ENCODE measurements at places on chromosomes 3 and 15.

DNA sequence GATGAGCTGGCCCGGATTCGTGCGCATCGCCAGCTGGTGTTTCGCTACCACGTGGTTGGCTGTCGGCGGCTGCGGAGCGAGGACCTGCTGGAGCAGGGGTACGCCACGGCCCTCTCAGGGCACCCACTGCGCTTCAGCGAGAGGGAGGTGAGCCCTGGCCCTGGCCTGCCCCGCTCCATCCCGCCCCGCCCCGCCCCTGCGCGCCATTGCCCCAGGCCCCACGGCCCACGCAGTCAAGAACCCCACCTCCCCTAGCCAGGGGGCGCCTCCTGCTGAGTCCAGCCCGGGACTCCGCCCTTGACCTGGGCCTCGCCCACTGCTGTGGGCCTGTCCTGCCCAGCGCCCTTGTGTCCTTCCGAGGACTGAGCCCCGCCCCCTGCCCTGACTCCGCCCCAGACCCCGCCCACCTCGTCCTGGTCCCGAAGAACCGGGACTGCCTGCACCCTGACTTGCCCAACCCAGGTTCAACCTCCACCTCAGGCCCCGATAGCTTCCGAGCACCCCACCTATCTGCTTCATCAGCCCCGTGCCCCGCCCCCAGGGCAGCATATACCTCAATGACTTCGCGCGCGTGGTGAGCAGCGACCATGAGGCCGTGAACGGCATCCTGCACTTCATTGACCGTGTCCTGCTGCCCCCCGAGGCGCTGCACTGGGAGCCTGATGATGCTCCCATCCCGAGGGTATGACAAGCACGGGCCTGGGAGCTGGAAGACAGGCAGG is 14.8 kb downstream of the NT5DC2 start:
- DNase-seq = no peak

DNA sequence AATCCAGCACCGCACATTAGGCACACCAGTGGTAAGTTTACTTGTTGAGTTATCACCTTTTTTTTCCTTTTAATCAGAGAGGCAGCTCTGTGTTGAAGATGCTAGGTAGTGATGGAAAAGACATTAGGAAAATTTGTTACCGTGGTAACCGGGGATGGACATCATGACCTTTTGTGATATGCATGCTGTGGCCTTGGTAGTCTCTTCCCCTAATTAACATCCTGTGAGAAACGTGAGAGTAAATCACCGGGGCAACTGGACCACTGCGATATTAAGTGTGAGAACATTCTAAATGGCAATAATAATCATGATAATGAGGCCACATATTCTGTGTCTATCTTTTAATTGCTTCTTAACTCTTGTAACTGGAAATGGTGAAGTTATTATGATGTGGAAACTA is 362.0 kb downstream of the CACNA2D3 start:
- DNase-seq = no peak

DNA sequence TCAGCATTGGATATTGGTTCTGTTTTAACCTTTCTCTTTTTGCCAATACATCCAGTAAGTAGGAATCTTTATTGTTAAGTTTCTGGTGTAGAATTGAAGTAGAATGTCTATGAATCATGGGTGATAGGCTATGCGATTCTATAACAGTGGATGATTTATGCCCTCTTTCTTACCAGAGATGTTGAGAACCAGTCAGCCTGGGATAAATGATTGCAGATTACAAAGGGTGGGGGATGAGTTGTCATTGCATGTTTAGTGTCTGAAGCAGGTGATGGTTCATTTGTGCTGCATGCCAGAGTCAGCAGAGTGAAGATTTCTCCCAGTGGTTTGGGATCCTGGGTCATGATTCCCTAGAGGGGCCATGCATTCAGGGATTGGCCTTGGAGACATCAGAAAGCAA is 14.3 kb downstream of the RETNLB start:
- DNase-seq = no peak

DNA sequence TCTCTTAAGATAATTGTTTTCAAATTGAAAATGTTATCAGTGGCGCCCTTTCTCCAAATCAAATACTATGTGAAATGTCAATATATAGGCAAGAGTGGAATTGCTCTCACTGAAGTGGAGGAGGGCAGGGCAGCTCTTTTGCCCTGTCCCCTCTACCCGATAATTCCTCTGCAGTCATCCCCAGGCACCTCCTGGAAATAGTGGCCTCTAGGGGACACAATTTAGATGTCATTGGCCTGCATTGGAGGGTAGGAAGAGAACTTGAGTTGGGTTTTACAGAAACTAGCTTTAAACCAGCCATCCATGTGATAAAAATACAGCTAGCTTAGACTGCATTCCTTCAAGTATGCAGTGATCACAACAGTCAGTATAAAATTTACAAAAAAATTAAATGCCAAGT is 288.9 kb downstream of the EDEM1 start:
- no peak for DNase-seq

DNA sequence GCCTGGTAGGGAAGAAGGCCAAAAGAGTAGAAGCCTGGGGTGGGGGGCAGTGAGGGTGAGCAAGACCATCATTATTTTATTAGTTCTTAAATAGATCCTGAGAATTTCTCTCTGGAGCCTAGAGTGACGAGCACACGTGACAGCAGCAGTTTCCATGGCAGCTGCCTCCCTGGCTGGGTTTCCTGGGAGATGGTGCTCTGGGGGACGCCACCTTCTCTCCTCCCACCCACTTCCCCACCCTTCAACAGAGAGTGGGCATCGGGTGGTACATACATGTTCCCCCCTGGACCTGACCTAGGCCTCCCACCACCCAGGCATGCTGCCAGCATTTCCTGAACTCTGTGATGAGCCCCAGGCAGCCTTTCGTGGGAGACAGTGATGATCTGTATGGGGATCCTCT is 12.9 kb downstream of the CELF6 start:
- no peak for DNase-seq

DNA sequence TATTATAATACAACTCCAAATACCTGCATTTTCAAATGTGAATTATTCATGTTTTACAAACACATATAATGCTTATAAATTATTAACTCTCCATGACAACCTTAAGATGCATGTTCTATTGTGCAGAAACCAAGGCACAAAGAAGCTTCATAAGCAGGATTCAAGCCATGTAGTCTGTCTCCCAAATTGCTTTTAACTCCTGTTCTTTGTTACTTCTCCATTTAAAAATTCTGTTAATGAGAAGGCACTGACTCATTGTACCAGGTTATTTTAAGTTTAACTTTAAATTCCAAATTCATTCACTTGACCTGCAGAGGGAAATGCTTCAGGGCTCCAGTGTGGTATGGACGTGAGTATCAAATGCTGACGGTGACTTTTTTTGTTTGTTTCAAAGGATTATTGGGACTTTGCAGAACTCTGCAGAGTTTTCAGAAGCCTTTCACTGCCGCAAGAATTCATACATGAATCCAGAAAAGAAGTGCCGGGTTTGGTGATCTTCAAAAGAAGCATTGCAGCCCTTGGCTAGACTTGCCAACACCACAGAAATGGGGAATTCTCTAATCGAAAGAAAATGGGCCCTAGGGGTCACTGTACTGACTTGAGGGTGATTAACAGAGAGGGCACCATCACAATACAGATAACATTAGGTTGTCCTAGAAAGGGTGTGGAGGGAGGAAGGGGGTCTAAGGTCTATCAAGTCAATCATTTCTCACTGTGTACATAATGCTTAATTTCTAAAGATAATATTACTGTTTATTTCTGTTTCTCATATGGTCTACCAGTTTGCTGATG is 100.0 kb downstream of the MME start:
- DNase-seq = no peak

Data from NCI-H1105 treated with DMSO at 0.1 percent for 48 hours (cell line).